Neural crest cell (in vitro differentiated cells): ENCODE measurements at places on chromosomes 2 and 18. TPM values are rescaled to one million over a fixed set of nuclear protein-coding genes. Genes with fewer than 3 reads are reported as not detected.

DNA sequence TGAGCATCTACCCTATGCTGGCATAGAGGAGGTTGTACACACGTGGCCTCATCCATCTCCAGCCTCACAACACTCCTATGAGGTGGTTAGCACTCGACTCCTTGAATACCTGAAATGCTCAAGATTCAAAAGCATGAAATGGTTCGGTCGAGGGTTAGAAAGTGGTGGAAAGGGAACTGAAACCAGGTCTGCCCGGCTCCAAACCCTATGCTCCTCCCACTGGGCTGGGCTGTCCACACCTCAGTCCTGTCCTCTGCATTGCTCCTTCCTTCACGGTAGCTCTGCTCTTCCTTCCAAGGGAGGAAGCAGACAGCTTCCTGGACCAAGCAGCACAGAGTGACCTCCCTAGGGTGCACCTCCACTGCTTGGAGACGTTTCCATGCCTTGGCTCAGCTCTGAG, 565.2 kb upstream of the ID2 start:
- H3K36me3 ChIP-seq, result no peaks in the 10 kb centered on the region
- no peak overlapping the region for H3K4me3 ChIP-seq
- DNase-seq, result no peak
- no peaks in the 10 kb centered on the region for H3K27me3 ChIP-seq
- H3K27ac ChIP-seq, result no peak overlapping the region

DNA sequence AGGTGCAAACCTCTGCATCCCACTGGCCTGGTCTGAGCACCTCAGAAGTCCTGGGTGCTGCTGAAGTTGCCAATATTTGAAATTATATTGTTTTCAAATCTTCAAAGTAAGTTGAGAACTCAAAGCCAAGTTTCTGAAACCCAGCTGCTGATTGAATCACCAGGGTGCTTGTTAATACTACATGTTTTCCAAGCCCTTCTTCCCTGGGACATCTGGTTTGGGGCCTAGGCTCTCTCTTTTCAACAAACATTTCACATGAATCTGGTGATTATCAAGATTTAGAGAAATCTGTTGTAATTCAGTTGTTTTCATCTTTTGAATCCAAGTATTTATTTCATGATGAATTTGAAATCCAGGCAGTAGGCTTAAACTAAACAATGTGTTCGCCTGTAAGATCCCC, 24.4 kb downstream of the MLPH start:
- peaks cover 24% of the 10 kb centered on the region for H3K4me1 ChIP-seq
- no peak overlapping the region for H3K4me3 ChIP-seq
- H3K27ac ChIP-seq, result no peak overlapping the region

DNA sequence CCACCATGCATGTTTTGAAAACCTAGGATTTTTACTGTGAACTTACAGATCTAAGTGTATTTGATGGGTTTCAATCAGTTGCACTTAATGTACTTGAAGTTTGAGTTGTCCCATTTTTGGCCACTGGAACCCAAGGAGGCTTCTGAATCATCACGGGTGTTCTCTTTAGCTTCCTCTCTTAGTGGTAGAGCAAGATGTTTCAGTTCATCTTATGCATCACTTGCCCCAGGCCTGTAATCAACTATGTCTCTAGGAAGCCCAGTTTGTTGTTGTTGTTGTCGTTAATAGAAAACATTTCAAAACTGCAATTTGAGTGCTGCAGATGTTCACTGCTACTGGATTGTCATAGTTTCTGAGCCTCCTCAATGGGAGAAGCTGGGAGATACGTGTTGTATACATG, 97.0 kb downstream of the FHOD3 start:
- no peaks in the 10 kb centered on the region for H3K27me3 ChIP-seq
- no peak for DNase-seq
- no peaks in the 10 kb centered on the region for H3K4me1 ChIP-seq
- no peak overlapping the region for H3K27ac ChIP-seq
- no peak overlapping the region for H3K4me3 ChIP-seq

DNA sequence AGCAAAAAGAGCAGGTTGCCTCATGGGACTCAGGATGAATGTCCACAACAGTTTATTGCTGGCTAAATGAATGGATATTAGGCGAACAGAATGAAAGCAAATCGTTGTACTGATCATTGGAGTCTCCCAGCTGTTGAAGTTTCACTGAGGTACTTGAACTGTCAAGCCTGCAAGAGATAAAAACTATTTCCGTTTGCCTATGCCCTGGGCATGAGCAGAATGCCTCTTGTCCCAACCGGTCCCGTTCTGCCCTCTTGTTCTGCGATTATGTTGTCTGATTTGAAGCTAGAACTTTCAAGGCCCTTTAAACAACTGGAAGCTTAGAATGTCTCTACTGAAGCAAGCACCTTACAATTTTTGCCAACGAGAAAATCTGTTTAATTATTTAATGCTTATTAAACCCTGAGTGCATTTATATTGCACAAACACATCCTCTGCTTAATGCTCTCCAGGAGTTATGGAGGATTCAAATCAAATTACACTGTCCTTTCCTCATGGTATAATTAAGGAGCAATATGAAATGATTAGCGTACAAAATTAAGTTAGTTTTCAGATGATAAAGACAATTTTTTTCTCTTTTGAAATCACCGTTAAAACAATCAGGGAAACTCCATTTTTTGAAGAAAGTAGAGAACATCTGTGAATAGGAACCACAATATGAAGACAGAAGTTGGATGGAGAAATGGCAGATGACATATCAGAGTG, 17.7 kb downstream of the QPCT start:
- H3K27me3 ChIP-seq, result peaks cover 14% of the 10 kb centered on the region
- DNase-seq, result no peak
- no peak overlapping the region for H3K4me3 ChIP-seq
- H3K4me1 ChIP-seq, result no peaks in the 10 kb centered on the region
- no peaks in the 10 kb centered on the region for H3K36me3 ChIP-seq

DNA sequence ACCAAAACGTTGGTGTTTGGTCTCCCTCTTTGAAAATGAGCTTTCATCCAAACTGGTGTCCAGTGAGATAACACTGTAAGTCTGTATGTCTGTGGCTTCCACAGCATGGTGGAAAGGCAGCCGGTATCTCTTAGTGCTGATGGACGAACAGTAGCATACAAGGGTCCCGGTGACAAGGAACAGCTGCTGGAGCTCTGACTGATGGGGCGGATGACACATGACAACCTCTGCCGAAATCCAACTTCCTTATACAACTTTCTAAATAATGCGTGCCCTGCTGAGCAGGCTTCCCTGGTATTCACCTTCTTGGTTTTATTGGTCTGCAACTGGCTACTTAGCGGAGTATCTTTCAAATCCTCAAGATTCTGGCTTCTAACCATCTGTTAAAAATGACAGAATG, 216.2 kb downstream of the SRBD1 start:
- no peak for DNase-seq
- peaks cover 3% of the 10 kb centered on the region for H3K36me3 ChIP-seq
- H3K27me3 ChIP-seq, result no peaks in the 10 kb centered on the region
- peaks cover 33% of the 10 kb centered on the region for H3K4me1 ChIP-seq
- H3K27ac ChIP-seq, result no peak overlapping the region

- no peak overlapping the region for H3K27ac ChIP-seq
- H3K4me3 ChIP-seq, result no peak overlapping the region
- no peak for DNase-seq
- no peaks in the 10 kb centered on the region for H3K36me3 ChIP-seq
- no peaks in the 10 kb centered on the region for H3K27me3 ChIP-seq
Measured at GRCh38 chr2:22843919-22844537, 541.0 kb upstream of the KLHL29 start.

GRCh38 chr2:63465633-63466032, 122.6 kb downstream of the WDPCP start:
- no peak overlapping the region for H3K4me3 ChIP-seq
- H3K27me3 ChIP-seq, result no peaks in the 10 kb centered on the region
- H3K27ac ChIP-seq, result no peak overlapping the region
- peaks cover 27% of the 10 kb centered on the region for H3K36me3 ChIP-seq
- H3K4me1 ChIP-seq, result no peaks in the 10 kb centered on the region
- no peak for DNase-seq

DNA sequence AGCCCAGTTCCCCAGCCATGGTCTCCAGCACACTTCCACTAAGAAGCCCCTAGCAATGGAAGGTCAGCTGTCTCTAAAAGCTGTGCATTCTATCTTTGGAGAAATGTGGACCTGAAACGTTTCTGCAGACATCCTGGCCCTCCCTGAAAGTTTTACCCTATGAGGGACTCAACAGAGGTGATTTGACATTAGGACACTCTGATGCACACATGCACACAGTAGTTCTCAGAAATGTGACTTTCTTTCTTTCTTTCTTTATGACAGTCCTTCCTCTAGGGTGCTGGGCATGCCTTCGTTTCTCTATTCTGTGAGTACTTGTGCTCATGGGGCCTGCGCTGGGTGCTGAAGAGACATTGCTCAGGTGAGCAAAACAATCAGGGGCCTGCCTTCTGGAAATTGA, 857.3 kb downstream of the RNF144A start:
- DNase-seq, result no peak
- no peaks in the 10 kb centered on the region for H3K36me3 ChIP-seq
- H3K4me1 ChIP-seq, result peaks cover 5% of the 10 kb centered on the region
- no peak overlapping the region for H3K27ac ChIP-seq
- no peak overlapping the region for H3K4me3 ChIP-seq
- no peaks in the 10 kb centered on the region for H3K27me3 ChIP-seq

DNA sequence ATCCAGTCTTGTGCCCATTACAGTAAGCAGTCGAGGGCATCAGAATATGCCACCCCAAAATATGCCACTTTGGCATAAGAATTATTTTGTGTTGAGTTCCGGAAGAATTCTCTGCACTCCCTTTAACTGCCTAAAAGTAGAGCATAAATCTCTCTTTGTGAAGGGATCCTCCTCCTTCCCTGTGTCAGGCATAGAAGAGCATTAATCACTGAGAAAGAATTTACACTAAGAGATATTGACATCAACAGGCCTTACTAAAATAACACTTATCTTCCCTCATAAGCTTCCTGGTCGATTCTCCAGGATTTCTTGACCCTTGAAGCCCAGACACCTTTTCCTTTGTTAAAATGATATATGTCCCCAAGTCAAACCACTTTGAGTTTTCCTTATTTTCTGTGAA, 27.6 kb upstream of the KYNU start:
- no peaks in the 10 kb centered on the region for H3K4me1 ChIP-seq
- H3K4me3 ChIP-seq, result no peak overlapping the region
- no peaks in the 10 kb centered on the region for H3K36me3 ChIP-seq
- no peak for DNase-seq
- H3K27me3 ChIP-seq, result no peaks in the 10 kb centered on the region
- H3K27ac ChIP-seq, result no peak overlapping the region

GRCh38 chr2:33426666-33427231, 49.7 kb upstream of the RASGRP3 start:
- no peaks in the 10 kb centered on the region for H3K4me1 ChIP-seq
- H3K36me3 ChIP-seq, result no peaks in the 10 kb centered on the region
- H3K4me3 ChIP-seq, result no peak overlapping the region
- H3K27me3 ChIP-seq, result no peaks in the 10 kb centered on the region
- no peak for DNase-seq

The HSPD1 gene
- total RNA-seq, result 563 and 569 TPM in 2 replicates

The TEKT4 gene
- total RNA-seq, result not detected in 2 replicates

The MYO1B gene
- 107 and 116 TPM in 2 replicates for total RNA-seq
